ENCODE measurements at places on chromosomes 3 and 15. TPM values are rescaled to one million over a fixed set of nuclear protein-coding genes. Genes with fewer than 3 reads are reported as not detected.

- H3K27me3 ChIP-seq = no peaks in the 10 kb centered on the region
- no peaks in the 10 kb centered on the region for H3K36me3 ChIP-seq
- peak overlapping the region; percentile 75 for H3K27ac ChIP-seq
- H3K4me3 ChIP-seq = no peak overlapping the region
Measured at GRCh38 chr3:38031022-38031994, 1.9 kb upstream of the PLCD1 start.

DNA sequence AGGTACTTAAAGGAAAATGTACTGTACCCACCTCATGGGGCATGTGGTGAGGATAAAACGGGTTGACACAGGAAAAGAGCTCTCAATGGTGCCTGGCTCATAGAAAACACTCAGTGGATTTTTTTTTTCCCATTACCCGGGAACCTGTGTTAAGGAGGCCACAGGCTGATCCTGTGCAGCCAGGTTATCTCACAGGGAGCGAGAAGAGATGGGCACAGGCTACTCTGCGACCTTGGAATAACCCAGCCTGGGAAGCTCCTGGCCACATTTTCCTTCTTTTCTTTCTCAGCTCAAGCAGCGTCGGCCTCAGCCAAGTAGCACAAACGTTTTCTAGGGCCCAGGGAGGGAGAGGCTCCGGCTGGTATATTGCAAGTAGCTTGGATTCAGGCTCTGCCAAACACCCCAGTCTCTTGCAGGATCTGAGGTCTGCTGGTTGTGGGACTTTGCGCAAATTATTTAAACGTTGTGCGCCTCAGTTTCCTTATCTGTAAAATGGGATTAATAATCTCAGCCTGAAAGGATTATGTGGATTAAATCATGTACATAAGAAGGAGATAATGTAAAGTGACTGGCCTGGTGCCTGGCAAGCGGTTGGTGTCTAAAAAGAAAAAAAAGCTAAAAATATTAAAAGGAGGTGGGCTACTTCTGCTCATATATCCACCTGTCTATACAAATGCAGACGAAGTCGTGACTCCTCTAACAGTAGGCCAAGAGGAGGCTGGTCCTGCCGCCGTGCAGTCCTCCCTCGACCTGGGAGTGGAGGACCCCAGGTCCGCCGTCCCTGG, 2.2 kb downstream of the FURIN start:
- peak overlapping the region; percentile 95 for H3K4me3 ChIP-seq
- no peak for DNase-seq
- H3K27me3 ChIP-seq = no peaks in the 10 kb centered on the region
- peak overlapping the region; percentile 94 for H3K27ac ChIP-seq
- peaks cover 3% of the 10 kb centered on the region for H3K36me3 ChIP-seq
- H3K4me1 ChIP-seq = peaks cover 20% of the 10 kb centered on the region

DNA sequence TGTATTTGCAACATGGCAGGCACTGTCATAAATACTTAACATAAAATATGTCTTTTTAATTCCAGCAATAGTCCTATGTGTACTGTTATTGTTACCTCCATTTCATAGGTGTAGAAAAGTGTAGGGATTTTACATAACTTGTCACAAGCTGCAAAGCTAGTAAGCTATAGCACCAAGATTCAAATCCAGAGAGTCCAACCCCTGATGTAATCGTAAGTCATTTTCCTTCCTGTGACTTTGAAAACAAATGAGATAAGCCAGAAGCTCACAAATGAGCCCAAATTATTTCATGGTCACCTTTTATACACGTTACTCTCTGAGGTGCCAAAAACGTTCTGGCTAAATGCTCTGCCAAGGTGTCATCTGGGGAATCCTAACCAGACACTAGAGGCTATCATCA, 23.8 kb downstream of the TNIK start:
- no peak for DNase-seq
- no peaks in the 10 kb centered on the region for H3K27me3 ChIP-seq
- no peaks in the 10 kb centered on the region for H3K4me1 ChIP-seq
- no peak overlapping the region for H3K27ac ChIP-seq
- no peak overlapping the region for H3K4me3 ChIP-seq

Gene AADACL2
- total RNA-seq = not detected

DNA sequence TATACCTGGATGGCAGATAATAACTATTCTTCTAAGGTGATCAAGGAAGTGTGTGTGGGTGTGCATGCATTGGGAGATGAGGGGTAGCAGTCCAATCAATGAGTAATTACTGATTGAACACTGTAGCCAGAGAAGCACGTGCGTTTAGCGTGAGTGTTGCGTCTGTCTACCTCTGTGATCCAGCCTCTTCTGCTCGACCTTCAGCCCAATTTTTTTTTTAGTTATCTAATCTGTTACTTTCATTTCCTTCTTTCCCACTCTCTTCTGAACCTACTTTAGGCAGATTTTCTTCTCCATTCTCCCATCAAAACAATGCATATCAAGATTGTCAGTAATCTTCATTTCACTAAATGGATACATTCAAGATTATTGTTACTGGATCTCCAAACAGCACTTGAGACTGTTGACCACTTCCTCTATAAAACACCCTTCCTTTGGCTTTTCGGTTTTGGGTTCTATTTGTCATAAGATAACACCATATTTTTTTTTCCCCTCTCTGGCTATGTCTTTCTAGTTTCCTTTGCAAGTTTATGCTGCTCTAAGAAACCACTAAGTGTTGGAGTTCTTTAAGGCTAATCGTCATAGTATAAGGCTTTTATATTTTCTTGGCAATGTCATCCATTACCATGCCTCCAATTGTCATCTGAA, 41.0 kb downstream of the MCTP2 start:
- H3K4me3 ChIP-seq = no peak overlapping the region
- H3K27me3 ChIP-seq = no peaks in the 10 kb centered on the region
- DNase-seq = no peak
- H3K27ac ChIP-seq = no peak overlapping the region
- H3K4me1 ChIP-seq = no peaks in the 10 kb centered on the region

DNA sequence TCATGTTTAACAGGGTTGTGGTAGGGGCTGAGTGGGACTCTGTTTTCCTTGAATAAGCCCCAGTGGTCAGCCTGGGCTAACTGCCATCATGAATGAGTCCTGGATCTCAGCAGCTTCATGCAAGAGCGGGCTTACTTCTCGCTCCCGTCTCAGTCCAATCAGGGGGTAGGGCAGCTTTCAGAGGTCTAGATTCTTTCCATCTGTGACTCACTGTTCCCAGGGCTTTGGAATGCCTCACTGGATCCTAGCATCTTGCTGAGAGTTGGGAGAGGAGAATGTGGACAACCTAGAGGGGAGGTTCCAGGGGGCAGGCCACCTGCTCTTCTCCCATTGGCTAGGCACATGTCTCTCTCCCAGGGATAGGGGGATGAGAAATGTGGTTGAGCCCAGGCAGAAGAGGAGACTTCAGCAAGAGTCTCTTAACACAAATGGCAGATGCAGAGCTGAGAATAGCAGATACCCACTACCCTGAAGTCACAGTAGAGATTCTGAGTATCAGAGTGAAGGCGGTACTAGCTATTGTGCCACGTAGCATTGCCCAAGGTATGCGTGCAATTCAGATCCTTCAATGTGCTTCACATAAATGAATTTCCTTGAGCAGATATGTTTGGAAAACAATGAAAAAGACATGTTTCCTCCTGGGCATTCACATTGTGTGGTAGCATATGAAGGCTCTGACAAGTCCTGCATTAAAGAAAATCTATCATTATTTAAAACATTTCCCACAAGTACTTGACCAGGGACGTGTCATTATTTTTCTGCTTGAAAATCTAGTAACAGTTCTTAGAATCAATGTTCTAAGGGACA, 257.7 kb upstream of the PROK2 start:
- H3K27me3 ChIP-seq = no peaks in the 10 kb centered on the region
- H3K4me3 ChIP-seq = no peak overlapping the region
- H3K27ac ChIP-seq = no peak overlapping the region

DNA sequence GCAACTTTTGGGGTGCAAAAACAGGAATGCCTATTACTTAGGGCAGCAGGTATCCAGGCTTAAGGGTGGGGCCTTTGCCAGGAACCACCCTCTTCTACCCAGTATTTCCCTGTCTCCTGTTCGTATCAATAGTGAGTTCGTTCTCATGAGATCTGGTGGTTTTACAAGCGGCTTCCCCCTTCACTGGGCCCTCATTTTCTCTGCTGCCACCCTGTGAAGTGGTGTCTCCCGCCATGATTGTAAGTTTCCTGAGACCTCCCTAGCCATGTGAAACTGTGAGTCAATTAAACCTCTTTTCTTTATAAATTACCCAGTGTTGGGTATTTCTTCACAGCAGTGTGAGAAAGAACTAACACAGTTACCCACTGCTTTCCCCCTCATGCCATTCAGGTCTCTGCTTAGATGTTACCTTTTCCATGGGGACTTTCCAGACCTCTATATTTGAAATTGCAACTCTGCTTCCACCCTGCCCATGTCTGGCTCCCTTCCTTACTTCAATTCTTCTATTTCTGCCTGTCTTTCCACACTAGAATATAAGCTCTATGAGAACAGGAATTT, 23.9 kb upstream of the TRA2B start:
- no peak for DNase-seq
- H3K36me3 ChIP-seq = no peaks in the 10 kb centered on the region
- H3K4me3 ChIP-seq = no peak overlapping the region

GRCh38 chr15:39939487-39940452, 5.9 kb downstream of the EIF2AK4 start:
- H3K27me3 ChIP-seq = no peaks in the 10 kb centered on the region
- H3K4me1 ChIP-seq = peaks cover 6% of the 10 kb centered on the region
- H3K36me3 ChIP-seq = no peaks in the 10 kb centered on the region
- no peak for DNase-seq

- no peak overlapping the region for H3K4me3 ChIP-seq
- no peaks in the 10 kb centered on the region for H3K36me3 ChIP-seq
- DNase-seq = no peak
- H3K4me1 ChIP-seq = no peaks in the 10 kb centered on the region
- H3K27me3 ChIP-seq = no peaks in the 10 kb centered on the region
Measured at GRCh38 chr3:169041677-169042171, 621.8 kb downstream of the MECOM start.

GRCh38 chr15:60413231-60413824, 15.5 kb upstream of the ANXA2 start:
- peak overlapping the region; percentile 55 for H3K27ac ChIP-seq
- no peaks in the 10 kb centered on the region for H3K36me3 ChIP-seq
- H3K27me3 ChIP-seq = no peaks in the 10 kb centered on the region
- DNase-seq = no peak
- H3K4me3 ChIP-seq = no peak overlapping the region

- peak; percentile 65 for DNase-seq
- H3K4me3 ChIP-seq = no peak overlapping the region
- H3K27me3 ChIP-seq = no peaks in the 10 kb centered on the region
- H3K4me1 ChIP-seq = no peaks in the 10 kb centered on the region
Measured at GRCh38 chr15:71691458-71692417, 118.6 kb upstream of the NR2E3 start.

Gene PCSK6
- total RNA-seq = 4.4 TPM

Gene ISG20
- total RNA-seq = 16.3 TPM

Gene ELL3
- total RNA-seq = 4.7 TPM

DNA sequence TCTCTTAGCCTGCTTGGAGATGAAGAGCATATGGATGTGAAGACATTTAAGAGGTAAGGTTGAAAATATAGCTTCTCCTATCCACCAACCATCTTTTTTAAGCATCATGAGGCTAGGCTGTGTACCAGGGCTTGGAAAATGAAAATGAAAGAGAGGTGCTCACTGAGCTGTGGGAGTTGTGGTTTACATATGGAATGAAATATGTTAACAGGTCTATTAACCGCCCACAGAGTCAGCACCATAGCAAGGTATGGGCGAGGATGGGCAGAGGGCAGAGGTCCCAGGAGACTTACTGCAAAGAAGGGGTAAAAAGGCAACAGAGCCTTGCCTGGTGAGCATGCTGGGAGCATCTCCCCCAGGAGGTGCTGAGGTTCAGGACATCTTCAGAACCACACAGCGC, 273.1 kb downstream of the GABRG3 start:
- H3K4me1 ChIP-seq = no peaks in the 10 kb centered on the region
- no peak for DNase-seq
- H3K4me3 ChIP-seq = no peak overlapping the region
- no peak overlapping the region for H3K27ac ChIP-seq

- H3K36me3 ChIP-seq = no peaks in the 10 kb centered on the region
- H3K27me3 ChIP-seq = no peaks in the 10 kb centered on the region
- H3K4me3 ChIP-seq = no peak overlapping the region
Measured at GRCh38 chr15:70045045-70045444, 52.7 kb downstream of the TLE3 start.

DNA sequence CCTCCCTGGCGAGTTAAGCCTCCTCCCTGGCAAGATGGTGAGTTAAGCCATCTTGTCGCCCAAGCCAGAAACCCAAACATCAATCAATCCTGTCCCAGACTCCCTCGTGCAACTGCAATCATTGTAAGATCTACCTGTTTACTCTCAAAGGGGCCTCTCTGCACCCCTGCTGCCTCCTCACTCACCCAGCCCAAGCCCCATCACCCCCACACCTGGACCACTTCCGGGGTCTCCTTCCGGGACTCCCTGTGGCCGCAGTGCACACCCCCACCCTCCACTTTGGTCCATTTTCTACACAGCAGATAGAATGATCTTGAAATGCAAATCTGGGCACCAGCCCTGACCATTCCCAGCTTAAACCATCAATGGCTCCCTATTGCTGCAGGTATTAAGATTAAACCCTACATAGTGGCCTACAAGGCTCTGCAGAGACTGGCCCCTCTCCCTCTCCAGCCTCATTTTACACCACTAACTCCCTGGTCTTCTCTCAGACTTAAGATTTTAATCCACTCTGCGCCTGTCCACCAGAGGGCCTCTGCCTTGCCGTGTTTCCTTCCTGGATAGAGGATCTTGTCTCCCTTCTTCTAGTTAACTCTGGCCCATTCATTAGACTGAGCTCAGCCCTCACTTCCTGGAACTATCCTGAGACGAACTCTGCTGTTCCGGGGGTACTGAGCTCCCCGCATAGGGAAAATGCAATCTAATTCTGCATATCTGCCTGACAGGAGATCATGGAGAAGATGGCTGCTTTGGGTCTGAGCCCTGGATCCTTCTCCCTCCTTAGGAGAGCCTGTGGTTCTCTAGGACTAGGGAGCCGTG, 41.9 kb upstream of the SLC6A1 start:
- no peak overlapping the region for H3K4me3 ChIP-seq
- no peak for DNase-seq
- H3K27me3 ChIP-seq = no peaks in the 10 kb centered on the region
- H3K36me3 ChIP-seq = no peaks in the 10 kb centered on the region
- no peaks in the 10 kb centered on the region for H3K4me1 ChIP-seq

DNA sequence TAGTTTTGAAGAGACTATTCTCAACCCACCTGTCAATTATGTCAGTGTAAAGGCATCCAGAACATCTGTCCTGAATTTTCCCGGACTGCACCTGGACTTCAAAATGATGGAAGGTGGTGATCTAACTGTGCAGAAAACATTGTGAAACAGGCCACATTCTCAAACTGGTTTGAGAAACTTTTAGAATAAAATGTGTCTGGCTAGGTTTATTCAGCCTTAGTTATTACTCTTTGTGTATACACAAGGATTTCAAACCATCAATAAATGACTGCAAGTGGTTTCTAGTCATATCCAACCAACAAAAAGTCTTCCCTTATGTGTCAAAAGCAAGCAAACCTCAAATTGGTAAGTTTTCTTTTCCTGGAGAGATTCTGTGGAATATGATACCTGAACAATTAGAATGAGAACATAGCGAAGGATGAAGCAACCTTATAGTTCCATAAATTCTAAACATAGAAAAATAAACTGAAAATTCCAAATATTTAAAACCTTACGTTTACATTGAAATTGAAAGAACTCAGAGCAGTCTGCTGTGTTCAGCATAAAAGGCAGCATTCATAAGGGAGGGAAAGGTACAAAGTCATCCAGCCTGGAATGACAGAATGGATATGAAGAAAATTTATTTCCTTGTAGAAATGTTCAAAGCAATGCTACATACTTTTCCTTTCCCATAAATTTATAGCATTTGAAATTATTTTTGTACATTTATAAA, 306.6 kb upstream of the TGFBR2 start:
- H3K27ac ChIP-seq = no peak overlapping the region
- no peaks in the 10 kb centered on the region for H3K4me1 ChIP-seq
- no peaks in the 10 kb centered on the region for H3K27me3 ChIP-seq
- no peak overlapping the region for H3K4me3 ChIP-seq

Data from prostate gland (tissue), 2 donors.